ENCODE measurements at places on chromosomes 11 and 22. TPM values are rescaled to one million over a fixed set of nuclear protein-coding genes. Genes with fewer than 3 reads are reported as not detected.

DNA sequence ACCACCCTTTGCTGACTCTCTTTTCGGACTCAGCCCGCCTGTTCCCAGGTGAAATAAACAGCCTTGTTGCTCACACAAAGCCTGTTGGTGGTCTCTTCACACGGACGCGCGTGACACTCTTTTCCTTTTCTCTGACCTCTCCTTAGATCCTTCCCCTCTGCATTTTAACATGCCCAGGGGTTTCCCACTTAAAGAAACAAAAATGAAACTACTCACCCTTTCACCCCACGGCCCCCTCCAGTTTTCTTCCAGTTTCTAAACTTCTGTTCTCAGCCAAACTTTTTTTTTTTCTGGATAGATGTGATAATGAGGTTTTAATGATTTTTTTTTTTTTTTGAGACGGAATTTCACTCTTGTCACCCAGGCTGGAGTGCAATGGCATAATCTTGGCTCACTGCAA lies 32.8 kb upstream of the NUP50 start:
- no peak for DNase-seq

DNA sequence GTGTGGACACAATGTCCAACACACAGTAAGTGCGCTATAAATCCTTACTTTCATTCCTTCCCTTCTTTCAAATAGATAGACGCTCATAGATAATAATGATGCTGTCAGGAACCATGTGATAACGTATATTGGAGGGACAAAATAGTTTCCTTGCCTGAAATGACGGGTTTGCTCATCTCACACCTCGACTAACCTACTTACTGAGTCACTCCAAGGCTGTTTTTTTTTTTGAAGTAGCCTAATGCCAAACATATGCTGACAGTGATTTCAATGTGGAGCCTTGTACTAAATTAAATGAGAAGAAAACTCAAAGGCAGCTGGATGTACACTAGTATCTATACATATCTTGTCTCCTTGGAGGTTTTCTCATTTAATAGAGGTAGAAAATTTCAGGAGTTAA lies 400.5 kb downstream of the NELL1 start:
- DNase-seq: no peak

DNA sequence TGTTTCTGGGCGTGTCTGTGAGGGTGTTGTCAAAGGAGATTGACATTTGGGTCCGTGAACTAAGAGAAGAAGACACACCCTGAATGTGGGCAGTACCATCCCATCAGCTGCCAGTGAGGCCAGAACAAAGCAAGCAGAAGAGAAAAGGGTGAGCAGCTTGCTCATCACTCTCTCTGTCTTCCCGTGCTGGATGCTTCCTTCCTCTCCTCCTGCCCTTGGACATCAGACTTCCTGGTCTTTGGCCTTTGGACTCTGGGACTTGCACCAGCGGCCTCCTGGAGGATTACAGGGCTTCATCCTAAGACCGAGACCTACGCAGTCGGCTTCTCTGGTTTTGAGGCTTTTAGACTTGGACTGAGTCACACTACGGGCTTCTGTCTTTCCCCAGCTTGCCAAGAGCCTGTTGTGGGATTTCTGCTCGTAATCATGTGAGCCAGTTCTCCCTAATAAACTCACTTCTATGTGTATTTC lies 18.8 kb downstream of the APOL2 start:
- DNase-seq: no peak

DNA sequence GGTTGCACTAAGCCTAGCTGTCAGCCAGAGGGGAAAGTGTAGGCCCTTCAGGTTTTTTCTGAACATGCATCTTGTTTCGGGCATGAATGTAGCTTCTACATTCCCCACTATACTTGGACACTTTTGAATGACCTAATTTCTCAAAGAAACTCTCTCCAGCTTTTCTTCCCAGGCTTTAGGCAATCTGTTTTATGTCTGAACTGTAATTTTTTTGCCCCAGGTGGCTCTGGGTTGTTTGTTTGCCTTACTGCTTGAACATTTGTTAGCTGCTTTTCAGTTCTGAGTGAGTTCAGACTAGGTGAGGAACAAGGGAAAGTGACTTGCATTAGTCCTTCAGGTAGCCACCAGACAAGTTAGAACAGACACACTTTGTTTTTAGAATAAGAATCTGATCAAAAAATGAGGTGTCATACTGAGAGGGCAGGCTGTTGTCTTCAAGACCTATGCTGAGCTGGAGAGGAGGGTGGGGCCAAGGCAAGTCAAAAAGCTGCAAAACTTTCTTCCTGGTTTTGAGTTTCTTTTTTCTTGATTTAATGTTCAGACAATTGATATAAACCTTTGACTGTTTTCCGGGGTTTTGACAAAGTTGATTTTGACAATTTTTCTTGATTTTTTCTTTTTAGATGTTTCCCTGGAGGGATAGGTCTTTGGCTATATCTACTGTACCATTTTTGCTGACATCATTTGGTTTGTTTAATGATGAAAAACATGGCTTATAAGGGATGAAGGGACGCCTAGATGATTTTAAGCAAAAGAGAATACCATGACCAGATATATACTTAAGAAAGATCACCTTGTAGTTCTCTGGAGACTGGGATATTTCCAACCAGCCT lies 182.8 kb downstream of the WNT11 start:
- no peak for DNase-seq

DNA sequence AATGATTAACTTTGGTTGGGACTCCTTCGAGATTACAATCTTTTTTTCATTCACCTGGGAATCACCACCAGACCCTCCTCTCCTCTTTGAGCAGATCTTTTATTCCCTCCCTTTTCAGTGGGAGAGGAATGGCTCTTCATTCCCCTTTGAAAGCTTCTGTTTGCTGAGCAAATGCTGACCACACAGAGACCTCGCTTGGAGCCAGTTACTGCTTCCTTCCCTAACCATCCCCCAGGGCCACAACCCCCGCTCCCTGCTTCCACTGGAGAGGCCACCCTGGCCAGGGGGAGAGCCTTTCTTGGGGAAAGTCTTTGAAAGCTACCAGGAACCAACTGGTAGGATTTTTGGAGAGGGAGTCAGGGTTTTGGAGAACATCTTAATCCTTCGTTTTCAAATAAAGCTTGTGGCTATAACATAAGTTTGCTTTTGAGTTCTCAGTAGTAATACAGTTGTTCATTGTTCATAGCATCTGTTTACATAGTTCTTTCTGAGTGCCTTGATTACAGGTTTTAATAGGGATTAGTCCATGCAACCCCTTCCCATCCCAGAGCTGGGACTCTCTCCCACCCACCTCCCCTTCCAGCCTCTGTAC lies 138.4 kb downstream of the DBX1 start:
- DNase-seq: no peak

DNA sequence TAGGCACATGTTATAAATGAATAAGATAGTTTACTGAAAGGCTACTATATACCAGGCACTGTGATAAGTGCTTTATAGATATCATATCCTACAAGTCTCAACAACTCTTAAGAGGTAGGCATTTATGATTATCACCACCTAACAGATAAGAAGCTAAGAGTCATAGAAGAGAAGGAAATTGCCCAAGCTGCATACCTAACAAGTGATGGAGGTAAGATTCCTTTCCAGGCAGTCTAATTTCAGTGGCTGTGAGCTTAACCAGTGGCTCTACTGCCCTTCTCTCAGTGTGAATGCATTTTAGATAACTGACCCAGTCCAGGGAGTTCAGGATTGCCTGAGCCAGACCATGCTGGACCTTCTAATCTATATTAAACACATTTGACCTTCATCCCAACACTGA lies 39.2 kb downstream of the HEPHL1 start:
- no peak for DNase-seq

The OR6T1 gene
- not detected for polyA plus RNA-seq

All from BJ (cell line).